A549 treated with GW870086 at 1 μM for 4 hours (cell line): ENCODE measurements at places on chromosomes 16 and 17. TPM values are rescaled to one million over a fixed set of nuclear protein-coding genes. Genes with fewer than 3 reads are reported as not detected.

Gene HS3ST3B1
- total RNA-seq, result 0.56 to 0.85 TPM (median 0.65 TPM) in 5 replicates

Gene CLEC10A
- not detected in 5 replicates for total RNA-seq

Gene TEX14
- total RNA-seq, result 0.12 to 0.47 TPM (median 0.29 TPM) in 5 replicates

Gene PERCC1
- not detected in 5 replicates for total RNA-seq

Gene AANAT
- 0.15 to 0.78 TPM (median 0.41 TPM) in 5 replicates for total RNA-seq

Gene SMIM5
- 0.54 to 1.1 TPM (median 0.86 TPM) in 5 replicates for total RNA-seq

Gene CYGB
- 0.56 to 1.6 TPM (median 1.0 TPM) in 5 replicates for total RNA-seq
